Upper lobe of right lung (tissue), 1 donor: ENCODE measurements at places on chromosomes 3 and 15. TPM values are rescaled to one million over a fixed set of nuclear protein-coding genes. Genes with fewer than 3 reads are reported as not detected.

DNA sequence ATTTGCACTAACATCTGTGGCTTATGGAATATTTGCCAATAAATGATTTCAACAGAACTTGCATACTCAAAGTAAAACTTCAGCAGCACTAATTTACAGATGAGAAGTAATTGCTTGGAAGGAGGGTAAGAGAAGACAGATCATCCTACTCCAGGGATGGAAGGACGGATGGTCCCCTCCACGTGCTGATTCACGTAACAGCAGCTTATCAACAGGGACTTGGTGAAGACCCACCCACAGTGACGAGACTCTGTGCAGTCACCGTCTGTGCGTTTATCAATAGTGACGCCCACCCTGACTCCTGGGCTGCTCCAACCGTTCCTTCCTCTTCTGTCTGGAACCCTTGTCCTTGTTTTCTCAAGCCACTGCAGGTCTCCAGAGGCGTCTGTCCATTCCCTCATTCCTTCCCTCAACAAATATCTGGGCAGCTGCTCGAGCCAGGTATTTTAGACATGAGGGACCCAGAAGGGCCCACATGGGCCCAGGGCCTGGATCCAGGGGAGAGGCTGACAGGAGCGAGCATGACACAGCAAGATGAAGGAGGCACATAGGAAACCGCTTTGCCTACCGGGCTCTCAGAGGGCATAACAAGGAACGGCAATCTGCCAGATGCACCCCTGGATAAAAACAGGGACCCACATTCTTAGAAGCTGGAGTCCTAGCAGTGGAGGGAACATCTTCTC is 33.3 kb downstream of the PCSK6 start:
- H3K36me3 ChIP-seq = no peaks in the 10 kb centered on the region
- H3K4me1 ChIP-seq = peaks cover 30% of the 10 kb centered on the region
- no peak overlapping the region for H3K4me3 ChIP-seq
- no peaks in the 10 kb centered on the region for H3K27me3 ChIP-seq
- no peak for DNase-seq

DNA sequence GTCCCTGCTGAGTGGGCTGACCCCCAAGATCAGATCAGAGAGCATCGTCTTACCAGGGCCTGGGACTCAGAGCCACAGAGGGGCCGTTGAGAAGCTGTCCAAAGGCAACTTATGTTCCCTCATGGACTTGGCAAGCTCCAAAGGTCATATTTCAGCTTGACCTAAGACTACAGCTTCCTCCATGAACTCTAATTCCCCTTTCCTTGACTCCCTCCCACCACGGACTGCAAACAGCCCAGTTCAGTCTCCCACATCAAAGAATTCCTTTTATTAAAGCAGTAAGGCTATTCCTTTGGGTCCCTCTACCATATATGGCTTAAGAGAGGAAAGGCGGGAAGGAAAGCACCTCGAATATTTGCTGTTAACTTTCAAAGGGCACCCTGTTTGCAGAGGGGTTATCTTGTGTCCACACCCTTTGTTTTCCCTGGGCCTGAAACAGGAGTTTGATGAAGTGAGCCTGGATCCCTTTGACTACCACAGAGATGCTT is 146.1 kb upstream of the THBS1 start:
- H3K27me3 ChIP-seq = no peaks in the 10 kb centered on the region
- DNase-seq = no peak
- peaks cover 25% of the 10 kb centered on the region for H3K4me1 ChIP-seq
- H3K27ac ChIP-seq = no peak overlapping the region
- H3K4me3 ChIP-seq = no peak overlapping the region
- no peaks in the 10 kb centered on the region for H3K36me3 ChIP-seq

DNA sequence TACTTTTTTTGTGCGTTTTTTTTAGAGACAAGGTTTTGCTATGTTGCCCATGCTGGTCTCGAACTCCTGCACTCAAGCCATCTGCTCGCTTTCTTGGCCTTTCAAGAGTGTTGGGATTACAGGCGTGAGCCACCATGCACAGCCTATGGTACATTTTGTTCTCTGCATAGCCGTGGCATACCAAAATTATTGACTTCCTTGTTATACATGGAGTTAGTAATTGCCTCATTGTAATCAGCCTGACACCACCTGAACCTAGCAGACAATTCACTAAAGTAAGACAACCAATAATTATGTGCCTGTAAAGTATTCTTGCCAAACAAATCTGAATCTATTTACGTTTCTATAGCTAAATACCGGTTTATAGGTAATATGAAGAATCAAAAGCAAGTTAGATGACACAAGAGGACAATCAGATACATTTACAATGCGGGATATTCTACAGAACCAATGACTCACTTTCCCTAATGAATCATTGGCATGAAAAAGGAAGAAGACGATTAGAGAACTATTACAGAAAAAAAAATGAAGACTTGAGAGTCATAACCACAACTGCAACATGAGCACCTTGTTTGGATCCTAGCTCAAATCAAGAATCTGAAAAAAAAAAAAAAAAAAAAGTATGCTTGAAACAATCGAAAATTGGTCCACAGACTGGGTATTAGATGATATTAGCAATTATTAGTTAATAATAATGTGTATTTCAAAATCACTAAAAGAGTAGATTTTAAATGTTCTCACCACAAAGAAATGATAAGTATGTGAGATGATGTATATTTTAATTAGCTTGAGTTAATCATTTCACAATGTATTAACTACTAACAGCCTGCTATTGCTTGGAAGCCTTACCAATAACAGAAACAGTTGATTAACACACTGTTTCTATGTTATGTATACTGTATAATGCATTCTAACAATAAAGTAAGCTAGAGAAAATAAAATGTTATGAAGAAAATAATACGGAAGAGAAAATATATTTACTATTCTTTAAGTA is 7.1 kb downstream of the GUCA1C start:
- no peaks in the 10 kb centered on the region for H3K27me3 ChIP-seq
- H3K27ac ChIP-seq = no peak overlapping the region
- no peak for DNase-seq
- H3K4me1 ChIP-seq = no peaks in the 10 kb centered on the region
- H3K4me3 ChIP-seq = no peak overlapping the region

DNA sequence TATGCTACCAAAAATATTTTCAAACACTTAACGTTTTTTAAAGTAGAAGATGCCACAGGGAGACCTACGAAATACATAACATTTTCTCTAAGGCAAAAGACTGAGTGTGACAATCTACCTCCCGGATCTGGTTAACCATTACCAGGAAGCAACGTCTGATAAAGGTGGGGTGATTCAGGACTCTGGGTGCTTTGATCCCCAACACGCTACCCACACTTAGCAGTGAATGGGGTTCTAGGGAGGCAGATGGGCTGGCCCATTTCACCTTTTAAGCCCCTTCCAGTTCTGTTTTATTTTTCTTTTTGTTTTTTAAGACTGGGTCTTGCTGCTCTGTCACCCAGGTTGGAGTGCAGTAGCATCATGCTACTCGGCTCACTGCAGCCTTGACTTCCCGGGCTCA is 39.5 kb downstream of the EIF4E3 start:
- H3K4me1 ChIP-seq = peaks cover 25% of the 10 kb centered on the region
- no peaks in the 10 kb centered on the region for H3K27me3 ChIP-seq
- DNase-seq = no peak
- no peak overlapping the region for H3K27ac ChIP-seq
- no peaks in the 10 kb centered on the region for H3K36me3 ChIP-seq
- H3K4me3 ChIP-seq = no peak overlapping the region

- H3K36me3 ChIP-seq = no peaks in the 10 kb centered on the region
- no peak for DNase-seq
- H3K4me1 ChIP-seq = peaks cover 19% of the 10 kb centered on the region
- H3K27me3 ChIP-seq = peaks cover 35% of the 10 kb centered on the region
Observed at GRCh38 chr3:18445401-18446148, 20.4 kb upstream of the SATB1 start.

Gene NAALADL2
- total RNA-seq = 8.5 TPM

Gene SLCO3A1
- total RNA-seq = 50.6 TPM

DNA sequence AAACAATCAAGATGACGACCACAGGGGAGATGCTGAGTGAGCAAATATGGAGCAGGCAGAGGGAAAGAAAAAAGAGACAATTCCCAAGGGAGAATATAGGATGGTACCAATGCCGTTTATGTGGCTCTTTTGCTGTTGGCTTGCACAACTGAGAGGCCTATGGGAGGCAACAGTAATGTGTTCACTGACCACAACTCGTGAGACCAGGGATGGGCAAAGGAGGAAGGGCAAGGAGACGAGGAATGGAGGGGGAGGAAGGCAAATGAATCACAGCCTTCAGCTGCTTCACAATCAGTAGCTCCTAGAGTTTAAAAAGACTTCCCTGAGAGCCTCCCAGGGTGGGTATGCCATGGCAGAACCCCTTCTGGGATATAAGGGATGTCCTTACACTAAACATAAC is 131.5 kb downstream of the SLC9A9 start:
- no peaks in the 10 kb centered on the region for H3K36me3 ChIP-seq
- no peak for DNase-seq
- H3K27ac ChIP-seq = no peak overlapping the region
- H3K4me3 ChIP-seq = no peak overlapping the region

DNA sequence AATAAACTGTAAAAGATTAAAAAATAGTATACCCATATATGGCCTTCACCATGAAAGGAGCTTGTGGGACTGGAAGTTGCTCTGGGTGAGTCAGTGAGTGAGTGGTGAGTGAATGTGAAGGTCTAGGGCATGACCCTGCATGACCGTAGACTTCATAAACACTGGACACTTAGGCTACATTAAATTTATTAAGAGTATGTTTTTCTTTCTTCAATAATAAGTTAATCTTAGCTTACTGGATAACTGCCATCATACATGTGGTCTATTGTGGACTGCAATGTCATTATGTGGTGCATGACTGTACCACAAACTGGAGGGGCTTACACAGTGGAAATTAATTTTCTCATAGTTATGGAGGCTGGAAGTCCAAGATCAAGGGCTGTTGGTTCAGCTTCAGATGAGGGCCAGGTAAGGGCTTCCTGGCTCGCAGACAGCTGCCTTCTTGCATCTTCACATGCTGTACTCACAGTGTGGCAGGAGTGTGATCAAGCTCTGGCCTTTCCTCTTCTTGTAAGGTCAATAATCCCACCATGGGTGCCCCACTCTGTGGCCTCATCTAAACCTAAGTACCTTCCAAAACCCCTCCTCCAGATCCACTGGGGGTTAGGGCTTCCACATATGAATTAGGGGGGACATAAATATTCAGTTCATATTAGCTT is 40.8 kb upstream of the PRR23E start:
- no peak overlapping the region for H3K27ac ChIP-seq
- H3K36me3 ChIP-seq = no peaks in the 10 kb centered on the region
- no peaks in the 10 kb centered on the region for H3K27me3 ChIP-seq
- DNase-seq = no peak

GRCh38 chr3:52092271-52092660 is 35.9 kb upstream of the DUSP7 start:
- peak; percentile 40 for DNase-seq
- no peaks in the 10 kb centered on the region for H3K36me3 ChIP-seq
- peak overlapping the region; percentile 30 for H3K27ac ChIP-seq
- no peaks in the 10 kb centered on the region for H3K27me3 ChIP-seq

- H3K27me3 ChIP-seq = no peaks in the 10 kb centered on the region
- H3K27ac ChIP-seq = no peak overlapping the region
- no peak for DNase-seq
- no peaks in the 10 kb centered on the region for H3K36me3 ChIP-seq
- H3K4me1 ChIP-seq = peaks cover 5% of the 10 kb centered on the region
Observed at GRCh38 chr3:151766454-151766853, 32.7 kb downstream of the AADACL2 start.

Gene SCAANT1
- total RNA-seq = not detected

GRCh38 chr3:168060317-168060716 is 35.4 kb downstream of the GOLIM4 start:
- no peaks in the 10 kb centered on the region for H3K36me3 ChIP-seq
- H3K4me3 ChIP-seq = no peak overlapping the region
- H3K27me3 ChIP-seq = no peaks in the 10 kb centered on the region
- peaks cover 5% of the 10 kb centered on the region for H3K4me1 ChIP-seq
